ENCODE measurements at places on chromosomes 2 and 18. TPM values are rescaled to one million over a fixed set of nuclear protein-coding genes. Genes with fewer than 3 reads are reported as not detected.

ATP8B1 gene
- not detected for total RNA-seq

SERPINB4 gene
- total RNA-seq, result not detected

DNA sequence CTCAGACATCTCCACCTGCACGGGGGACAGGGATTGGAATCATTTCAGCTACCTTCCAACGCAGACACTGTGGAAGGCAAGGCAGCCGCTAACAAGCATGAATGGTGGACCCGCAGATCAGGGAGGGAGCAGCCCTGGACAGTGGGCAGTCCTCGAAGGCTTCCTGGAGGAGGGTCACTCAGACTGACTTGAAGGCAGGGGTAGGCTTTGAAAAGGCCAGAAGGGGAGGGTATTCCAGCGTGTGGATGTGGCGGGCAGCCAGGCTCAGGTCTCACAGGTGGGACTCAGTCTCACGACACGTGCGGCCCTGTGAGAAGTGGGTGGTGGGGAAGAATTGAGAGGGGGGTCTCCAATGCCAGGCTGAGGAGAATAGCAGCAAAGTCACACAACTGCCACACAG lies 29.9 kb downstream of the DYSF start:
- H3K4me3 ChIP-seq, result no peak overlapping the region
- no peak overlapping the region for H3K27ac ChIP-seq
- no peaks in the 10 kb centered on the region for H3K4me1 ChIP-seq
- no peaks in the 10 kb centered on the region for H3K27me3 ChIP-seq
- DNase-seq, result no peak
- H3K36me3 ChIP-seq, result no peaks in the 10 kb centered on the region

DNA sequence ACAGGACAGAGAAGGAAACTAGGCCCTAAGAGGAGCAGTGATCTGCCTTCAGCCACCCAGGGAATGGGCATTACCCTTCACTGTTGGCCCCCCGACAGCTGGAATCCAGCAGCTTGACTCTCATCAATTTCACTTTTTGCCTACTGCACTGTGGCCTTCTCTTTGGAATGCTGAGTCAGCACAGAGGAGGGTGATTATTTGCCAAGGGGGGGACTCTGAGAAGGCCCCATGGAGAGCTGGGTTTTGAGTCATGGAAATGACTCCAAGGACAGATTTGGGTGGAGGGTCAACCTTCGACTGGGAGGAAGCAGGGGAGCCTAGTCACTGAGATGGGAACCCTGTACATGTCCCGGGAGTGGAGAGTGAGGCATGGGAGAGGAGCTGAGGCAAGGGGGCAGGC lies 38.1 kb upstream of the NTSR2 start:
- H3K4me1 ChIP-seq, result no peaks in the 10 kb centered on the region
- H3K36me3 ChIP-seq, result no peaks in the 10 kb centered on the region
- H3K27ac ChIP-seq, result no peak overlapping the region
- H3K27me3 ChIP-seq, result no peaks in the 10 kb centered on the region
- DNase-seq, result no peak

GRCh38 chr18:51666763-51667191 lies 469.3 kb upstream of the MEX3C start:
- no peak for DNase-seq
- H3K27ac ChIP-seq, result no peak overlapping the region
- no peak overlapping the region for H3K4me3 ChIP-seq
- H3K36me3 ChIP-seq, result no peaks in the 10 kb centered on the region
- H3K4me1 ChIP-seq, result no peaks in the 10 kb centered on the region
- no peaks in the 10 kb centered on the region for H3K27me3 ChIP-seq

DNA sequence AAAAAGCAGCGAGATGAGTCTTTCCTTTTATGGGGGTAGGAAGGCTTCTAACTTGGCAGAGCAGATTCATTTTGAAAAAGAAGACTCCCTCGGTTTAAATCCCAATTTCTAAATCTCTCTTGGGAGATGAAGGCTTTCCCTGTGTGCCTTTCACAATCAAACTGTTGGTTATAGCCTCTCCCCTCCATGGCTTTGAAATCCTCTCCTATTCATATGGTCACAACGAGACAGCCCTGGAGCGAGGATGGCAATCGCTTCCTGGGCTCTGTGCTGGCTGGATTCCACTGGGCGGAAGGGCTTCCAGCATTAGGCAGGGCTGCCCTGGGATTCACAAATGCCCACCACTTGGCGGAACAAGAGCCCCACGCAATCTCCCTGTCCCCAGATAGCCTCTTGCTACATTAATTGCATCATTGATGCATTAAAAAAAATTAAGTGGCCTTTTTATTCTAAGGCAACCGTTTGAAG lies 1.6 kb downstream of the CAVIN2 start:
- H3K27ac ChIP-seq, result peak overlapping the region; percentile 64
- H3K4me3 ChIP-seq, result no peak overlapping the region
- H3K36me3 ChIP-seq, result no peaks in the 10 kb centered on the region
- DNase-seq, result no peak
- H3K27me3 ChIP-seq, result no peaks in the 10 kb centered on the region

DNA sequence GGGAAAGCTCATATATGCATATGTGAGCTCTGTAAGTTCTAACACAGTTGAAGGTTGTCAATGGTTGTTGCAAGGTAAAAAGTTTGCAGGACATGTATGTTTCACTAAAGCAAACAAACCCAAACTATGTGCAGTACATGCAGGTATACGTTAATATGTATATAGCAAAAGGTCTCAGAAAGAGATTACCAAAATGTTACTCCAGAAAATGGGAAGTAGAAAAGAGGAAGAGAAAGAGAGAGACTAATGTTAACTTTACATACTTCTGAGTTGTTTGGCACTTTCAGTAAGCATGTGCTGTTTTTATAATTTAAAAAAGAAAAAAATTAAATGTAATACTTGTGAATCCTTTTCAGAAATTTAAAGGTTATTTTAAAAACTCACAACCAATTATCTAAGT lies 32.8 kb upstream of the PEX13 start:
- H3K27me3 ChIP-seq, result no peaks in the 10 kb centered on the region
- no peaks in the 10 kb centered on the region for H3K36me3 ChIP-seq
- no peak for DNase-seq
- H3K4me3 ChIP-seq, result no peak overlapping the region

DNA sequence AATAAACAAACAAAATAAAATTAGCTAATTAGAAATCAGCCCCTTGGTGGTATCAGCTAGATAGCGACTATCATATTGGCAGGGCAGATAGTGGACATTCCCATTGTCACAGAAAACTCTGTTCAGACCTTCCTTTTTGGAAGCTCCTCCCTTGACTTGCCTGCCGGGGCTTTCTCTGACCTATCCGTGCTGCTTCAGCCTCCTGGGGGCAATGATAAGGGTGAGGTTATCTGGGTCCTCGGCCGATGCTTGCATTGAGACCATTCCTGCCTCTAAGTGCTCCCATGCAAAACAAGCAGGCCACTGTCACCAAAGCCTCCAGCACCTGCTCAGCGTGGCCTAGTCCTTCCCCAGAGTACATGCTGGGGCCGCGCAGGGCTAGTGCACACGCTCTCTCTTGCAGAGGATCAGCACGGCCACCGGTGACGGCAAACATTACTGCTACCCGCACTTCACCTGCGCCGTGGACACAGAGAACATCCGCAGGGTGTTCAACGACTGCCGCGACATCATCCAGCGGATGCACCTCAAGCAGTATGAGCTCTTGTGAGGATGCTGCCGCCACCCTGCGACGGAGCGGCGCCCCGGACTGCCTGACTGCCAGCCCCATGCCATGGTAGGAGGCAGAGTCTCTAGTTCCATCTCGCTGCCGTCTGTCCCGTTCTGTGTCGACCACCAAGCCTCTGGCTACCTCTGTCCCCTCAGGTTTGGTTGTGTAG lies 27.4 kb downstream of the MPPE1 start:
- H3K36me3 ChIP-seq, result peaks cover 6% of the 10 kb centered on the region
- H3K27me3 ChIP-seq, result no peaks in the 10 kb centered on the region
- no peak overlapping the region for H3K4me3 ChIP-seq
- no peak overlapping the region for H3K27ac ChIP-seq
- DNase-seq, result no peak

Data from CD8-positive, alpha-beta memory T cell (primary cell).